ENCODE measurements at places on chromosomes 1 and 21. TPM values are rescaled to one million over a fixed set of nuclear protein-coding genes. Genes with fewer than 3 reads are reported as not detected.
A peak's percentile ranks its signal among the peaks of the same experiment; 100 is the strongest.

LRRC47 gene
- 32.6 TPM for total RNA-seq

AZIN2 gene
- 2.5 TPM for total RNA-seq

SIK1 gene
- 27.3 TPM for total RNA-seq

CRP gene
- total RNA-seq, result not detected

HSPA6 gene
- 0.36 TPM for total RNA-seq

HPCAL4 gene
- 3.0 TPM for total RNA-seq

TEX38 gene
- total RNA-seq, result not detected

SH3BGR gene
- total RNA-seq, result 4.5 TPM

C8B gene
- not detected for total RNA-seq

DNA sequence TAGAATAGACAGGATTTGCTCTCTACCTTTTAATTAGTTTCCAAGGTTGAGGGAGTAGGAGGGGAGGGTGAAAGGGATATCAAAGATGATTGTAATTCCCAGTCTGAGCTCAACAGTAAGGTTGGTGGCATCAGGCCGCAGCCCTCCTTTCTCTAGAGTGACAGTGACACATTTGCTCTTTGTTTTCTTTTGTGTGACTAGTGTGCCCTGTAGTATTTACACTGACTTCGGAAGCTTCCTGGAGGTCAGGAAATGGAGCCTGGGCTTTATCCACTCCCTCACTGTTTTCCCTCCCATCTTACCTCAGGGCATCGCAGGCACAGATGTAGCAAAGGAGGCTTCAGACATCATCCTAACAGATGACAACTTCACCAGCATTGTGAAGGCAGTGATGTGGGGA is 44.7 kb upstream of the LAX1 start:
- H3K36me3 ChIP-seq, result peaks cover 6% of the 10 kb centered on the region
- no peak overlapping the region for H3K27ac ChIP-seq
- H3K27me3 ChIP-seq, result no peaks in the 10 kb centered on the region
- H3K4me3 ChIP-seq, result no peak overlapping the region

DNA sequence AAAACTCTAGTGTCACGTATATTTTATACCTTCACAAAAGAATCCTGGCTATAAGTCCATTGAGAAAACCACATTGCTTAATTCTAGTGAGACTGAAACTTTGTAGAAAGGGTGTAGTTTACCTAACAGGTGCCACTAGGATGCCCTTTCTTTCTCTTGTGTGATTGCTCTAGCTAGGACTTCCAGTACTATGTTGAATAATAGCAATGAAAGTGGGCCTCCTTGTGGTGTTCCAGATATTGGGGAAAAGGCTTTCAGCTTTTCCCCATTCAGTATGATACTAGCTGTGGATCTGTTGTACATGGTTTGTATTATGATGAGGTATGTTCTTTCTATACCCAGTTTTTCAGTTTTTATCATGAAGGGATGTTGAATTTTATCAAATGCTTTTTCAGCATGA is 39.7 kb upstream of the CHODL start:
- no peak overlapping the region for H3K27ac ChIP-seq
- DNase-seq, result no peak
- no peaks in the 10 kb centered on the region for H3K4me1 ChIP-seq
- H3K27me3 ChIP-seq, result no peaks in the 10 kb centered on the region
- H3K36me3 ChIP-seq, result no peaks in the 10 kb centered on the region
- H3K4me3 ChIP-seq, result no peak overlapping the region

- H3K27ac ChIP-seq, result no peak overlapping the region
- no peak for DNase-seq
- no peak overlapping the region for H3K4me3 ChIP-seq
These were observed 26.4 kb upstream of the RAB3GAP2 start for GRCh38 chr1:220298470-220299205.

DNA sequence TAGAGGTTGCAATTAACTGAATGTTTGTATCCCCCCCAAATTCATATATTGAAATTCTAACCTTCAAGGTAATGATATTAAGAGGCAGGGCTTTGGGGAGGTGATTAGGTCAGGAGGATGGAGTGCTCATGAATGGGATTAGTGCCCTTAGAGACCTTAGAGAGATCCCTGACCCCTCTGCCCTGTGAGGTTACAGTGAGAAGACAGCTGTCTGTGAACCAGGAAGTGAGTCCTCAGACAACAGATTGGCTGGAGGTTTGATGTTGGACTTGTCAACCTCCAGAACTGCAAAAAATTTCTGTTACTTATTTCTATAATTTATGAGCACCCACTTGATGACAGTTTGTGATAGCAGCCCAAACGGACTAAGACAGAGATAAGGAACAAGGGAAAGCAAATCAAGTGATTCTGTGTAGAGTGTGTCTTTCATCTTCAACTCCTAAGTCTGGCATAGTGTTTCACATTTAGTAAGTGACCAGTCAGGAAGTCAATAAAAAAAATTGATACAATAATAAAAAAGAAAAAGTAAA is 30.0 kb upstream of the RWDD3 start:
- DNase-seq, result no peak
- peaks cover 10% of the 10 kb centered on the region for H3K27me3 ChIP-seq
- no peaks in the 10 kb centered on the region for H3K4me1 ChIP-seq
- no peaks in the 10 kb centered on the region for H3K36me3 ChIP-seq
- no peak overlapping the region for H3K27ac ChIP-seq

- peak overlapping the region; percentile 64 for H3K4me3 ChIP-seq
- DNase-seq, result peak; percentile 72
- peaks cover 62% of the 10 kb centered on the region for H3K36me3 ChIP-seq
- H3K4me1 ChIP-seq, result peaks cover 61% of the 10 kb centered on the region
These were observed 5.1 kb downstream of the PMF1 start for GRCh38 chr1:156217871-156218270.

DNA sequence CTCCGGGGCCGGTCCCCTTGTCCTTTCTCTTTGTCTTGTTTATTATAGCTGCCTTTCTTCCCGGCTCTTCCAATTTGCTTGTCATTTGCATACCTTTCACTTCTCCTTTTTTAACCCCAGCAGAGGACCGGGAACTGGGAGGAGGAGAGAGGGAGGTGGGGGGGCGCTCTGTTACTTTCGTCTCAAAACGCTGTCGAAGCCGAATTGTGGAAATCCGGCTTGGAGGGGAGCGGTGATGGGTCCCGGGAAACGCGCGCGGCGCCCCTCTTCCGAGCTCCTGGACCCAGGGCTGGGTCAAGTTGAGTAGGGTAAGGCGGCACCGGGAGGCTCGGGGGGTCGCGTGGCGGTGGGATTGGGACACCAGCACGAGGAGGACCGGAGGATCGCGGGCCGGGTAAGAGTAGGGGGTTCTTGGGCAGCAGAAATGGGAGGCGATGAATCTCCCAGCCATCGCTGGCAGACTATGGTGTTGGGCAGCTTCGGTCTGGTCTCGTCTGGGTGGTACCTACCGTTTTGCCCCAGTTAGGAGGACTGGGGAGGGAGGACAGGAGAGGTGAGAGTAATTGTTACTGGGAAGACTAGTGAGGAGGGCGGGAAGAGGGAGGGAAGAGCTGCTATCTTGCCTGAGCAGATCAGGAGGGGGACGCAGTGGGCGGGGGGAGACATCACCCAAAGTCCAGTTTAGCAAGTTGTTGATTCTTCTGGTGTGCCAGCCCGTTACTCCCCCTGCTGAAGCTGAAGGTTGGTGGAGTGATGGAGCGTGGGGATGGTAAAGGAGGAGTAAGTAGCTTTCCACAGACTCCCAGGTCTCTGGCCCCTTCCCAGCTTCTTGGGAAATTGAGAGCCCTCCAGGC is 1.5 kb downstream of the PROX1 start:
- DNase-seq, result no peak
- peak overlapping the region; percentile 77 for H3K4me3 ChIP-seq
- peaks cover 77% of the 10 kb centered on the region for H3K27me3 ChIP-seq
- no peaks in the 10 kb centered on the region for H3K36me3 ChIP-seq
- H3K4me1 ChIP-seq, result peaks cover 29% of the 10 kb centered on the region
- H3K27ac ChIP-seq, result no peak overlapping the region

DNA sequence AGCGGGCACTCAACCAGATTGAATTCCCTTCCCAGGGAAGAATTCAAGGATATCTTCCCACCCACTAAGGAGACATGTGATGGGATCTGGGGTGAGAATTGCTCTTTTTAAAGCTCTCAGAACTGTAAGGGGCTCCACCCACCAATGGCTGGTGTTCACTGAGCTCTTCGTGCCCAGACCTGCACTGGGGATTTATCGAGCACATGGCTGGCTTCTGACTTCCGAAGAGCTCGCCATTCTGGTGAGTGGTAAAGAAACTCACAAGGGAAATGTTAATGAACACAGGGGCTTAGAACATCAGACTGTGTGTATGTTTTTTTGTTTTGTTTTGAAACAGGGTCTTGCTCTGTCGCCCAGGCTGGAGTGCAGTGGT is 9.8 kb downstream of the PADI3 start:
- no peak for DNase-seq
- H3K27ac ChIP-seq, result no peak overlapping the region
- H3K4me1 ChIP-seq, result no peaks in the 10 kb centered on the region
- H3K27me3 ChIP-seq, result peaks cover 12% of the 10 kb centered on the region
- no peak overlapping the region for H3K4me3 ChIP-seq
- no peaks in the 10 kb centered on the region for H3K36me3 ChIP-seq

DNA sequence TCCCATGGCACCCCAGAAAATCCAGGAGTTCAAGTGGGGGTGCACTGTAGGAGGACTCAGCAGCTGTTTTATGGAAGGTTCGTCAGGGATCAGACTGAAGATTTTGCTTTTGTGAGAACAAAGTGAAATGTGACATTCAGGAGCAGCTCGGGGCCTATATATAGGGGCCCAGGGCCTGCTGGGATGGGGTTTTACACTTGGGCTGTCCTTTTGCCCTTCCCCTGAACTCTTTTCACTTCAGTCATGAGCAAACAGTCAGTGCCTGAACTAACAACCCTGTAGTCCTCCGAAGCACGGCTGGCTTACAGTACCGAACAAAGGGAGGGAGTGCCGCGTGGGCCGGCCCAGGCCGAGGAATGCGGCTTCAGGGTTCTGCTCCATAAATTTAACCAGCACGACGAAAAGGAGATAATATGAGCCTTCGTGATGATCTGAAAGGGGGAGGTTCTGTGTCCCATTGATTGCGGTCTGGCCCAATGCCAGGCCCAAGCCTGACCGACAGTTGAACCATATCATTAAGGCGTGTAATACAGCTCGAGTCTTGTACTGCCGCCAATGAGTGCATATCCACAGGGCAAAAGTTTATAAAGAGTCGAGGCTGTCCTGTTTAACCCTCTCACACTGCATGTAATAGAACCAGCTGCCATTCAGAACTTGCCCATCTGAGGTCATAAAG is 139.9 kb downstream of the DHRS3 start:
- peak; percentile 66 for DNase-seq
- peaks cover 88% of the 10 kb centered on the region for H3K4me1 ChIP-seq
- H3K4me3 ChIP-seq, result peak overlapping the region; percentile 40
- no peaks in the 10 kb centered on the region for H3K27me3 ChIP-seq
- H3K36me3 ChIP-seq, result peaks cover 72% of the 10 kb centered on the region

DNA sequence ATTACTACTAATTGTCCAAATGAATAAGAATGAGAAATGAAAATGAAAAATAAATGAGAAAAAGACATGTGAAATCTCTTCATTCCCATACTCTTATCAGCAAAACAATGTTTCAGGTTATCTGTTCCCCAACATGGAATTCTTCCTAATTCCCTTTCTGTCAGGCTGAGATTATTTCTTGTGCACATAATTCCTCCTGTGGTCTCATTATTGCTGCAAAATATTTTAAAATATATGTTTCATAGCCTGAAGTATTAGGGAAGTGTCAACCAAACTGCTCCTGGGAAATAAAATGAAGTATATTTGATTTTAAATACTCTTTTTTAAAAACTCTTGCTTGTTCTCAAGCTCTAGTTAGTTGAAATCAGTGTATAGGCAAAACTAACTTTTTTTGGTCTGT is 314.9 kb downstream of the USP25 start:
- no peaks in the 10 kb centered on the region for H3K4me1 ChIP-seq
- no peak for DNase-seq
- no peaks in the 10 kb centered on the region for H3K27me3 ChIP-seq
- H3K27ac ChIP-seq, result no peak overlapping the region
- no peaks in the 10 kb centered on the region for H3K36me3 ChIP-seq

DNA sequence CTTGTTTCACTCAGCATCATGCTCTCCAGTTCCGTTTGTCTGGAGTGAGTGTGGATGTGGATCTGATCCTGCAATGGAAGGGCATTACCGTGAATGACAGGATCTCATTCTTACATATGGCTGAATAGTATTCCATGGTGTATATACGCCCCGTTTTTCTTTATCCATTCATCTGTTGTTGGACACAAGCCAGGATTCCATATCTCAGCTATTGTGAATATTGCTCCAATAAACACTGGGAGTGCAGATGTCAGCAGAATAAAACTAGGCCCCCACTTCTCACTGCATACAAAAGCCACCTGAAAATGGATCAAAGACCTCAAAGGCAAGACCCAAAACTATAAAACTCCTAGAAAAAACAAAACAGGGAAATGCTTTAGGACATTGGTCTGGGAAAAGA is 120.3 kb upstream of the TMPRSS2 start:
- H3K27me3 ChIP-seq, result peaks cover 6% of the 10 kb centered on the region
- H3K27ac ChIP-seq, result no peak overlapping the region
- H3K4me3 ChIP-seq, result no peak overlapping the region
- no peaks in the 10 kb centered on the region for H3K4me1 ChIP-seq

DNA sequence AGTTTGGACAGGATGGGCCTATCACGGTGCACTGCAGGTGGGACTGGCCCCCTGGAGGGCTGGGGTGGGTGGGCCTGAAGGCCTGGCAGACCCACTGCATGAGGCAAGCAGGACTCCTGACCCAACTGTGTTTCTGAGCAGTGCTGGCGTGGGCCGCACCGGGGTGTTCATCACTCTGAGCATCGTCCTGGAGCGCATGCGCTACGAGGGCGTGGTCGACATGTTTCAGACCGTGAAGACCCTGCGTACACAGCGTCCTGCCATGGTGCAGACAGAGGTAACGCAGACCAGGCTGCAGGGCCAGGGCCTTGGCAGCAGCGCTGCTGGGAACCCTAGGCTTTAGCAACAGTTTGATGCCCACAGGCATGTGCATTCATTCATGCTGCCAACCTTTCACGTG is 29.0 kb upstream of the KDM4A start:
- H3K4me1 ChIP-seq, result no peaks in the 10 kb centered on the region
- H3K27me3 ChIP-seq, result no peaks in the 10 kb centered on the region
- no peaks in the 10 kb centered on the region for H3K36me3 ChIP-seq
- no peak overlapping the region for H3K27ac ChIP-seq

DNA sequence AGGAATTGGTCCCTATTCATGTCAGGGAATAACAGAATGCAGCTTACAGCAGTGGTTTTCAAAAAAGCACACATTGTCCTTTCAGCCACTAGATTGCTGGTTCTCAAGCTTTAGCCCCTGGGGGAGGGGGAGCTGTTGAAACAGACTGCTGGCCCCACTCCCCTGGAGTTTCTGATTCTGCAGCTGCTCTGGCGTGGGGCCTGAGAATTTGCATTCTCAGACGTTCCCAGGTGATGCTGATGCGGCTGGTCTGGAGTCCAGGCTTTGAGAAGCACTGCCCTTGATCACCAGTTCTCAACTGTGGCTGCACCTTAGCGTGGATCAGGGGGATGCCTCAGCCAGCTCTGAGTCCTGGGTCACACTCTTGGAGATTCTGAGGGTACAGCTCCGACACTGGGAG is 62.7 kb upstream of the LAPTM5 start:
- DNase-seq, result no peak
- no peak overlapping the region for H3K4me3 ChIP-seq
- H3K27me3 ChIP-seq, result peaks cover 53% of the 10 kb centered on the region
- peaks cover 21% of the 10 kb centered on the region for H3K4me1 ChIP-seq
- H3K27ac ChIP-seq, result no peak overlapping the region

All from activated CD8-positive, alpha-beta T cell treated with anti-CD3 and anti-CD28 coated beads for 36 hours (primary cell).